Fibroblast of skin of right quadriceps (primary cell): ENCODE measurements at places on chromosomes 3 and 15.

GRCh38 chr3:117687096-117687495 lies 977.5 kb downstream of the TUSC7 start:
- no peak for DNase-seq

DNA sequence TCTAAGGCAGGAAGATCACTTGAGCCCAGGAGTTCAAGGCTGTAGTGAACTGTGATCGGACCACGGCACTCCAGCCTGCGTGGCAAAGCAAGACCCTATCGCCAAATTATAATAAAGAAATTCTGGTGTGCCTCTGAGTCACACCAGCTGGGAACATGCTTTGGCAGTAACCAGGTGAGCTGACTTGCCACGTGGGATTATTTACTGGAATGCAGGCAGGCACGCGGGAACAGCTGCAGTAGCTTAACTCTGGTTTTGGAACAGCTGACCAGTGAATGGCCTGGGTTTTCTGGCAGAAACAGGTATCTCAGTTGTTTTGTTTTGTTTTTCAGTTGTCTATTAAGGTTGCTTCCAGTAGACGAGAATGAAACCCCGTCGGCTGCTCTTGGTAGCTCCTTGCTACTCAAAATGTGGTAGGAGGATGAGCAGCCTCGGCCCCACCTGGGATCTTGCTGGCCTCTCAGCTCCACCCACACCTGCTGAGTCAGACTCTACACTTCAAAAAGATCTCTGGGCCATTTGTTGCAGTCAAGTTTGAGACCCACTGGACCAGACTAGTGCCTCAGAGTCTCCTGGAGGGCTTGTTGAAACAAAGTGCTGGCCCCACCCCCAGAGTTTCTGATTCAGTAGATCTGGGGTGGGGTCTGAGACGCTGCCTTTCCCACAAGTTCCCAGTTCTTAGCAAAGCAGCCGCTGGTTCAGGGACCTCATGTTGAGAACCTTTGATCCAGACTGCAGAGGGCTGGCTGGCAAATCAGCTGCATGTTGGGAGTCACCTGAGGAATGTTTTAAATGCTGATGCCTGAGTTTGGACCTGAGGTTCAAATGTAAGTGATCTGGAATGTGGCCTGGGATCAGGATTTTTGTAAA lies 26.6 kb downstream of the IDH2 start:
- no peak for DNase-seq

DNA sequence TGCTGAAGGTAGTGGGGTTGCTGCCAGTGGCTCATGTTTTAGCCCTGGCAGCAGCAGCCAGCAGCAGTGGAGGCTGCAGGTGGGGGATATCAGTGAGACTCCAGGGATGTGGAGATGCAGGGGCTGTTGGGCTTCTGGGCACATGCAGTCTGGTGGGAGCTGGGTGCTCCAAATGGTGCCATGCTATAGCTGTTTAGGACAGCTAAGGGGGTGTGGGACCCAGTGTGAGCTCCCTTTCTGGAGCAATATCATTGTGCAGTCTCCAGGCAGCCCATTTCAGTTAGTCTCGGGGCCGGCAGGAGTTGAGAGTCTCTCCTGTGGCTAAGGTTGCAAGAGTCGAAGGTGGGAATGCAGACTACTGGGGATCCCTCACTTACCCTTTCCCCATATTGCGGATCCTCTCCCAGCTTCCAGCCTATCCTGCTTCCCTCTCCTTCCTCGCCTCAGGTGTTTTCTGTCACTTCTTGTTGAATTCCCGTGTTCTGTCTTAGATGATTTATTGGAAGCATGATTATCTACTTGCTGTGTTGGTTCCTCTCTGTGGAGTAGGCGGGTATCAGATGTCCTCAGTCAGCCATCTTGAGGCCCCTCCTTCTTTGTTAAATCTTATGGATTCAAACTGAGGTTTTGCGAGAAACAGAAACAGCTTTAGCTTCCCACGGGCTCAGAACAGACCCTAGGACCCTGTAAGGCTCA lies 112.0 kb downstream of the FAM43A start:
- DNase-seq = no peak

- DNase-seq = no peak
These were observed 84.1 kb downstream of the SNRK start for GRCh38 chr3:43370293-43370980.

DNA sequence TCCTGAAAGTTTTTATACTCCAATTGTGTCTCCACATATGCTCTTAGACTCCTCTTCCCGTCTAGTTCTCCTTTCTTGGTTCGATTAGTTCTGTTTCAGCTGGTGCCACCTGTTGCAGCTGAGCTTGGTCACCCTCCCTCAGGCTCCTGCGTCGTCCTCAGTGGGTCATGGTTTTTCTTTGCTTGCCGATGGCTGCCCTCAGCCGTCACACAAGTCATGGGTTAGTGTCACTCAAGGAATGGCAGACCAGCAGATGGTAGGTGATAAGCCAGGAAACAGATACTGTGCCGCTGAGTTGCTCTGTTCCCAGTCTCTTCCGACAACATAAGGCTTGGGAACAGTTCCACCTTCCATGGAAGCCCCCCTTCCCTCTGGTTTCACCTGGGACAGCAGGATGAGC lies 109.9 kb downstream of the IGF1R start:
- DNase-seq = no peak

- no peak for DNase-seq
These were observed 17.7 kb downstream of the CMTM8 start for GRCh38 chr3:32256206-32256605.

DNA sequence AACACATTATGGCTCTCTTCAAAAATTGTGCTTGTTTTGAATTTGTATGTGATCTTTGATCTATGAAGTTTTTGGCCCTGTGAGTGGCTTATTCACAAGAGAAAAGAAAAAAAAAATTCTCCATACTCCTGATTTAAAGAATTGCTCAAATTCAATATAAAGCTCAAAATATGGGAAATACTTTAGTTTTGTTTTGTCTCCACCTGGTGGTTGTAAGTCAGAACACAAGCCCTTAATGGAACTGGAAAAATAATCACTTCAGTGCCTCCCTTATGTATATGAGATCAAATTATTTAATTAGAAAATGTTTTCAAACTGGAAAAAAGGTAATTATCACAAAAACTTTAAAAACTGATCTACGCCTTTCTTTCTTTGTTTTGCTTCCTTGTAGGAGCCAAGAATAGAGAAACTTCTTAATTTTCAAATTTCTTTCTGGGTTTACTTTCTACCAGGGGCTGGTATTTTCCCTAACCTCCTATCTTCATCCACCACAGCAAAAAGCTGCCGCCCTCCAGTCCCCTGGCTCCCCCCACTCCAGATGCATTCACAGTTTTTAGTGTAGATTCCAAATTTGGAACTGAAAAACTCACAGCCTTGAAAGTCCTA lies 50.6 kb downstream of the SERP1 start:
- peak; percentile 63 for DNase-seq

DNA sequence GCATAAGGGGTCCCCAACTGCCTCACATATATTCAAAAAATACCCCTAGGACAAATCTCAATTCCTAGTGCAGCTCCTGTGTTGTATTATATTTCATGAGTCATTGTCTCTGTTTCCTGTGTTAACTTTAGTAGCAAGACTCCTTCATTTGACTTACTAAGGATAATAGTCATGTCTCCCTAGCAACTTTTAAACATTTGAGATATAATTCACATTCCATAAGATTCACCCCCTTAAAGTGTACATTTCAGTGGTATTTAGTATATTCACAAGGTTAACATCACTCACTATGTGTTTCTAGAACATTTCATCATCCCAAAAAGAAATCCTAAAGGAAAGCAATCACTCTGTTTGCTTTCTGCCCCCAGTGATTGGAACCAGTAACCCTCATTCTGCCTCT lies 121.3 kb upstream of the WNT7A start:
- DNase-seq = peak; percentile 37

DNA sequence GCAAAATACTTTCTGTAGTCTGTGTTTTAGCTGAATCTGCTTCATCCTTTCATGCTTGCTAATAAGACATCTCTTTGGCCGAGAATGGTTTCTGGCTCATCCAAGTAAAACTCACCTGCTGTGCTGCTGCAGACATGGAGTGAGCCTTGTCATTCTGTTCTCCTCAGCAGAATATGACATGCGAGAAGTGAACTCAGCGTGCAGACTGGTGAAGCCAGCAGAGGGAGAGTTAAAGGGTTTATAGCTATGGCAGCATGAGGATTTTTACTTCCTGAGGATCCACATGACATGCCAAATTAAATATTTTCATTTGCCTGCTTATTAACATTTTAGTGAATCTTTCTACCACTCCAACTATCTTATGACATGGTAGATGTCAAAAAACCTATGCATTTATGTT lies 658.4 kb upstream of the NECTIN3 start:
- DNase-seq = peak; percentile 1

GRCh38 chr3:182816181-182816580 lies 22.9 kb downstream of the ATP11B start:
- DNase-seq = no peak

- DNase-seq = no peak
These were observed 198.4 kb downstream of the ATP10A start for GRCh38 chr15:25664761-25665160.

DNA sequence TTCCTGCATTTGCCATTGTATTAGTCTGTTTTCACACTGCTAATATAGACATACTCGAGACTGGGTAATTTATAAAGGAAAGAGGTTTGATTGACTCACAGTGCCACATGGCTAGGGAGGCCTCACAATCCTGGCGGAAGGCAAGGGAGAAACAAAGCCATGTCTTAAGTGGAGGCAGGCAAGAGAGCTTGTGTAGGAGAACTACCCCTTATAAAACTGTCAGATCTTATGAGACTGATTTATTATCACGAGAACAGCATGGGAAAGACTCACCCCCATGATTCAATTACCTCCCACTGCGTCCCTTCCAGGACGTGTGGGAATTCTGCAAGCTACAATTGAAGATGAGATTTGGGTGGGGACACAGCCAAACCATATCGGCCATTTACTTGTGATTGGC lies 27.8 kb downstream of the YEATS2 start:
- DNase-seq = no peak

DNA sequence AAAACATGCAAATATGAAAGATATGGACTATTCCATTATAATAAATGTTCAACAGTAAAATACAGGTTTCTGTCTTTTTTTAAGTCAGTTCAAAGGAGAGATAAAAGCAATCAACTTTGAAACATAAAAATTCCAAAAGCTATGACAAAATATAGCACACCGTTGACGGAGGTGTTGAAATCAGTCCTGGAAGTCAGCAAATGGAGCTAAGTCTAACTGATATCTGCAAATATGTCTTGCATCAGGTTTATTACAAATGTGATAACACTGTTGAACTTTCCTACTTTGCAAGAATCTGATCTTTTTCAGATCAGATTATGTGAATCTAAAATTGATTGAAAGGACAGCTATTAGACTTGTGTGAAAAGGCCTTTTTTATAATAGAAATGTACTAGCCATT lies 300.7 kb downstream of the SHOX2 start:
- DNase-seq = no peak

- peak; percentile 100 for DNase-seq
These were observed at the start of the genes BTD and HACL1 for GRCh38 chr3:15601399-15602145. TSS of gene BTD (plus strand) at chr3:15601745. CDS start at chr3:15635440, 33,695 bp downstream. TSS of gene HACL1 (minus strand) at chr3:15601569. CDS start at chr3:15601463, 106 bp downstream.

DNA sequence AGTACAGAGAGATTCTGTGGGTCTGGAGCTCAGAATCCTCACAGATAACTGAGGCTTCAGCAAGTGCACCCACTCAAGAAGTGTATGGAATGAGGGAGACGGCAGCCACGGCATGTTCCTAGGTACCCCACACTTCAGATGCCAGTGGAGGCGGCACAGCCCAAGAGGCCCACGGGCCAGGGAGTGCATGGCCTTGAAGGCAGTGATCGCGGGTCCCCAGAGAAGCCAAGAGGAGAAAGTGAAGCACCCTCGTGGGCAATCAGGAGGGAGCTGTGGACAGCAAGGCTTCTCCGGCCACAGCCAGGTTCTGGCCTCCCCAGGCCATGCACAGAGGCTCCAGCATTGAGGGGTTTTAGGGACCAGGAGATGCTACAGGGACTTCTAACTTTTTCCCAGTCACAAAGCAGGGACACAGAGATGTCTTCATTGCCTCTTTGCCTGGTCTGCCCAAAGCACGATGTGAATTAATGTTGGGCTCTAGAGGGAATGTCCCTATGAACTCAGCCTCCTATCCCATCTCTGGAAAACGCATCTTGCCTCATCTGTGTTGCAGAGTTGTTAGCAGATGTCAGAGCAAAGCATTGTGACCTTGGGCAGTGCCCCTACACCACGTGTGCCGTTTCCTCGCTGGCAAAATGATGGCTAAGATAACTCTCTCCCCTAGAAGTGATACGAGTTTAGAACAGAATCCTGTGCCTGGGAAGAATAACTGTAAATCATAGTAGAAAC lies 2.6 kb upstream of the MAP6D1 start:
- DNase-seq = no peak

- peak; percentile 76 for DNase-seq
These were observed 400.6 kb downstream of the VPS13C start for GRCh38 chr15:61659566-61660190.

- DNase-seq = no peak
These were observed 16.9 kb upstream of the P2RY13 start for GRCh38 chr3:151346292-151346691.

- no peak for DNase-seq
These were observed 118.3 kb upstream of the TRIM42 start for GRCh38 chr3:140559546-140559945.

DNA sequence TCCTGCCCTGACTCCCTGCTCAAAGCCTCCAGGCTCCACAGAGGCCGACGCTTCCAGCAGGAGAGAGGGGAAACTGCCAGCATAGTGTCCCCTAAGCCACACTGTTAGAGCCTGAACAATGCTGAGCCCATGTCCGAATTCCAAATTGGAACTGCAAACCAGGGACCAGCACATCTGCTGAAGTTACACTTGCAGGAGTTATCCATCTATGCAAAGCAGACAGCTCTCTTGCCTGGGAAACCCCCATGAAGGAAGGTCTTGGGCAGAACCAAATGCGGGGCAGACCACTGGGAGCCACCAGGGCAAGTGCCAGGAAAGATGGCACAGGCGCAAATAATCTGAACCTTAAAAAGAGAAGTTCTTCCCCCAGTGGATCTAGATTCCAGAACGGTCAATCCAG lies 625 bp downstream of the LRRC15 start:
- no peak for DNase-seq

- no peak for DNase-seq
These were observed 350.5 kb downstream of the TIGIT start for GRCh38 chr3:114644367-114644766.

DNA sequence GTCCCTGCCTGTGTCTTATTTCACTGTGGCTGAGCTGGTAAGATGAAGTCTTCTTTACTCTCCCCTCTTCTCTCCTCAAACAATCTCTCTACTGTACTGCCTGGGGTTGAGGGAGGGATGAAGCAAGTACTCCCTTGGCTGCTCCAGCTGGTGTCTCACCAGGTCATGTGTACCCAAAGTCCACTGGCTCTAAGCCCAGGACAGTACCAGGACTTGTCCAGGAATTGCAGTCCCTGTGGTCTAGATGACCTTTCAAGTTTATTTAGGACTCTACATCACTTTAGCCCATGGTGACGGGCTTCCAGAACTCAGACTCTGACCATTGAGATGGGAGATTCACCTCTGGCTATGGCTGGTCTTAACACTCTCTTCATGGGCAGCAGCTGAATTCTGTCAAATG lies 17.5 kb upstream of the SLC27A2 start:
- DNase-seq = no peak

DNA sequence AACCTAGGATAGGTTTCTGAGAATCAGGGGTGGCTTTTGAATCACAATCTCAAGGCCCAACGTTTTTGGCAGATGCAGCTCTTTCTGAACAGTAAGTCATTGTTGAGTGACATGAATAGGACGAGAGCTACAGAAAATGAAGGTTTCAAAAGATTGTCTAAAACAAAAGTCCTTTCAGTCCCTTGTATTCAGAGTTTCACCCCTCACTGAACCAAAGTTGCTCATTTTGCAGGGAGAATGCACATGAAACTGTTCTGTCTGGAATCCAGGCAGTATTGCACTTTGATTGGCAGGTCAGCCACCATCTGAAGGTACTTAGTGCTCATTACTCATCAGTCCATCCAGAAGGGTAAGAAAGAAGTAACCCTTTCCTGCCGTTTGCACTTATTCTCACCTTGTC lies 24.1 kb upstream of the RASGRP1 start:
- no peak for DNase-seq
